ENCODE measurements at places on chromosomes 6 and 20.

DNA sequence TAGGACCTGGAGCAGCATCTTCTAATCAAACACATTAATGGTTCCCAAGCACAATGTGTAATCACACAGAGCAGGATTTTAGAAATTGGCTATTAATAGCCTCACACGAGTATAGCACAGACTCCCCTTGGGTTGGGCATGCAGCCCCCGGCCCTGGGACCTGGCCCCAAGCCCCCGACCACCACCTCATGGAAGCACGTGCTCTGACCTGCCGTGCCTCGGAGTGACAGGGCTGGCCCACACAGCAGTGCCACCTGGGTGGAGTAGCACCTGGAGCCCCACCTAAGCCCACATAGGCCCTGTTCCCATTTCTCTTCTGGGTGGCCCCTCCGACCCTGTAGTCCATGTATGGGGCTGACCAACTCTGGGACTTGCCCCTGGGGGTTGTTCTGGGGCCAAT is 171.8 kb downstream of the TTLL2 start:
- H3K4me3 ChIP-seq: no peak overlapping the region
- no peak for DNase-seq
- no peak overlapping the region for H3K27ac ChIP-seq
- H3K4me1 ChIP-seq: no peaks in the 10 kb centered on the region
- no peaks in the 10 kb centered on the region for H3K36me3 ChIP-seq

GRCh38 chr6:24959319-24959718 is 23.6 kb upstream of the RIPOR2 start:
- no peak for DNase-seq
- no peaks in the 10 kb centered on the region for H3K36me3 ChIP-seq
- H3K4me1 ChIP-seq: peaks cover 54% of the 10 kb centered on the region
- no peak overlapping the region for H3K27ac ChIP-seq

DNA sequence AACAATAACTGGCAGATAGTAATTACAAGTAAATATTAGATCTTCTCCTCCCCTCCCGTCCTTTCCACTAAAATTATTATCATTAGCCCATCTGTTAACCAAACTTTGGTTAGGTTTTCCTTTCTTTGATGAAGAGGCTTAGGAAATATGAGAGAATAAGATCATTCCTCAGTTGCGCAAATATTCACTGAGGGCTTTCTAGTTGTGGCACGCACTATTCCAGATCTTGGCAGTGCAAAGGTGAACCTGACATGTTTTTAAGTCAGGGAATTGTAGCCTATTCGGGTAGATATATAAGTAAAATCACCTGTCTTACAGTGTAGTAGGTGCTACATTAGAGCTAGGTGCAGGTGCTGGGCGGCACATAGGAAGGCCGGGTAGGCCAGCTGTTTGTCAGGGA is 31.1 kb downstream of the RNF217 start:
- no peak overlapping the region for H3K4me3 ChIP-seq
- H3K4me1 ChIP-seq: no peaks in the 10 kb centered on the region
- H3K36me3 ChIP-seq: peaks cover 2% of the 10 kb centered on the region
- DNase-seq: no peak

GRCh38 chr6:151822252-151823111 is 15.0 kb downstream of the ESR1 start:
- no peak overlapping the region for H3K27ac ChIP-seq
- H3K4me1 ChIP-seq: no peaks in the 10 kb centered on the region

GRCh38 chr6:166341977-166342348 is 382 bp downstream of the SFT2D1 start:
- peaks cover 11% of the 10 kb centered on the region for H3K36me3 ChIP-seq
- peak overlapping the region; percentile 88 for H3K4me3 ChIP-seq
- no peak for DNase-seq
- peak overlapping the region; percentile 94 for H3K27ac ChIP-seq

- H3K4me1 ChIP-seq: no peaks in the 10 kb centered on the region
- H3K27me3 ChIP-seq: no peaks in the 10 kb centered on the region
- no peaks in the 10 kb centered on the region for H3K36me3 ChIP-seq
- no peak overlapping the region for H3K27ac ChIP-seq
These were observed 93.0 kb downstream of the BCAS1 start for GRCh38 chr20:53977391-53977790.
